ENCODE measurements at places on chromosomes 4 and X.

DNA sequence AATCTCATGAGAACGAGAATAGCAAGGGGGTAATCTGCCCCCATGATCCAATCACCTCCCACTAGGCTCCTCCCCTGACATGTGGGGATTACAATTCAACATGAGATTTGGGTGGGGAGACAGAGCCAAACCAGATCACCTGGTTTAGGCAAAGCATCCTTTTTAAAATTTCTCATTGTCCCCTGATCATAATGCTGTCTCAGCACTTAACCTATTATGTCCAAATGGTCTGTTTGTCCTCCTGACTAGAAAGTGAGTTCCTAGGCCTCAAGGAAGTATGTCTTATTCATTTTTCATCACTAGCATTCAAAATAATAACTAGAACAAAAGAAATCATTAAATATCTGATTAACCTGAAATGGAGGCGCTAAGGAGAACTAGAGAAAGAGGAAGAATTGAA, 7.9 kb upstream of the PRMT9 start:
- DNase-seq, result no peak

- no peak for DNase-seq
Measured at GRCh38 chrX:40853004-40853815, 117.9 kb upstream of the MED14 start.

- DNase-seq, result no peak
Measured at GRCh38 chr4:186002853-186003252, 66.1 kb upstream of the TLR3 start.

DNA sequence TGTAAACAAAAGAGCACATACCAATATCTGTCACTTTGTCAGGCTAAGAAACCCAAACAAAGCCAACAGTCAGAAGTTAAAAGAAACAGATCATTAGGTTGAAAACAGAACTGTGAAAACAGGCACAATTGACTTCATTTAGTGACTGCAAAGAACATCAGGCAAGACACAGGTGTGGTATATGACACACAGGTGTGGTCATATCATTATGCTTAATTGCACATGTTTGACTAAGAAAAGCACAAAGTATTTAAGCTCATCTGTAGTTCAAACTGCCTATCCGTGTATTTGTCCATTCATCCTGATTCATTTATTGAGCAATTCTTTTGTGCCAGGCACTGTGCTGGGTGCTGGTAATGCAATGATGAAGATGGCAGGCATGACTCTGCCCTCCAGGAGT, 150.7 kb downstream of the DEFB131A start:
- DNase-seq, result no peak

GRCh38 chrX:111100191-111100590, 4.2 kb downstream of the PAK3 start:
- peak; percentile 30 for DNase-seq

GRCh38 chr4:128812442-128813235, 3.1 kb downstream of the JADE1 start:
- peak; percentile 7 for DNase-seq

DNA sequence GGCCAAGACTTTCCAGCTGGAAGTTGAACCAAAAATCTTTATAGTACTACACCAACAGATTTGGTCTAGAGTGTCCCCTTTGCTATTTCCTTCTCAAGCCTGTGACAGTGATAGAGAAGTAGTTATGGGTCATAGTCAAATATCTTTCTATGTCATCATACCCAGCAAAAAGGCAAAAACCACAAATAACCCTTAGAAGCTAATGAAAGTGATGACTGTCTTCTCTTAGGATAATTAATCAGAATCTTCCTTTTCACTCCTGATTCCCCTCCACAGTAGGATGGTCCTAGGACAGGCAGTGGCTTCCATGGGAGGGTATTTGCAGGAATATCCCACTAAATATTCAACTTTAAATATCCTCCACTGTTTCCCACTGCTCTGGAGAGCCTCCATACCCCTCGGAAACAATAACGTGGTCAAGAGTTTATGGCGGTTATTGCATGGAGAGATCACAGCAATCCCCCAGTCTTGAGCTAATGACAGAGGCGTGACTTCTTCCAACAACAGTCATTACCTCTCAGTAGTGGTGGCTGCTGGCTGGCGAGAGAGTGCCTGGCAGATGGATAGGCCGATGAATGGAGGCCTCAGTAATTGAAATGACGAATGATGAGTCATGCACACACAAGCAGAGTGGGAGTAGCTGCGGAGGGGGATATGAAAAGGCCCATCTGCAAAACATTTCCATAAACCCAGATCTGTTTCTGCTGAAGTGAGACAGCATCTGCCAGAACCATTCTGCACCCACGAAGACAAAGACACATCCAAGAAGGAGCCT, 154.9 kb downstream of the STK32B start:
- no peak for DNase-seq

GRCh38 chr4:173091362-173091761, 77.2 kb upstream of the GALNT7 start:
- no peak for DNase-seq

DNA sequence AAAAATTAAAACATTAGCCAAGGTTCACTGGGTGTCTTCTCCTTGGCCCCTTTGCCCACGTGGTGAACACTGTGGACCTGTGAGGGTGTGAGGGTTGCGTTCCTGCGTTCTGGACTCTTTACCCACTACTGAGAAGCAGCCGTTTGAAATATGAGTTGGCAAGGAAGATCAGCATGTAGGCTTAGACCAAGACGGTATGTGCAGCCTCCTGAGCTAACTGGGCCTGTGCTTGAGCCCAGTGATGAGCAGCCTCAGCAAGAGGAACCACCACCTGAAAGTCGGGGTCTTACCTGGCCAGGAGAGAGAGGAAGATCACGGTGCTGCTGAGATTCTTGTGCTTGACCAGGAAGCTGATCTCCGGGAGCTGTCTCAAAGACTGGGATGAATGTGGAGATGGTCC, 19.5 kb downstream of the RGS12 start:
- no peak for DNase-seq

DNA sequence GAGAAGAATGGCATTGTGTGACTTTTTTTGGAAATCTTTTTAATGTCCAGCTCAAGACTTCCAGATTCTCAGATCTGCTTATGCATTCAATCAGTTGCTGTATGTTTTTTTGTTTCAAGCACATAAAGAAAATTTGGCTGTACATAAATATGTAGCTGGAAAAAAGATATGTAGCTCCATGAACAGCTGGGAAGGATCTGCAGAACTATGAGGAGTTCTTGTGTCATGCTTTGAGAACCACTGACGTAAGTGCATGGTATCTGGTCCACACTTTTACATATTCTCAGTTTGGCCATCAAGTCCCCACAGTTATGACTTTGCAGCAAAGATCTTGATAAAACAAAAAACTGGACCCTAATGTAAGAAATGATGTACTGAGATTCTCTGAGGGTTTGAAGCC, 165.9 kb downstream of the KIT start:
- no peak for DNase-seq

DNA sequence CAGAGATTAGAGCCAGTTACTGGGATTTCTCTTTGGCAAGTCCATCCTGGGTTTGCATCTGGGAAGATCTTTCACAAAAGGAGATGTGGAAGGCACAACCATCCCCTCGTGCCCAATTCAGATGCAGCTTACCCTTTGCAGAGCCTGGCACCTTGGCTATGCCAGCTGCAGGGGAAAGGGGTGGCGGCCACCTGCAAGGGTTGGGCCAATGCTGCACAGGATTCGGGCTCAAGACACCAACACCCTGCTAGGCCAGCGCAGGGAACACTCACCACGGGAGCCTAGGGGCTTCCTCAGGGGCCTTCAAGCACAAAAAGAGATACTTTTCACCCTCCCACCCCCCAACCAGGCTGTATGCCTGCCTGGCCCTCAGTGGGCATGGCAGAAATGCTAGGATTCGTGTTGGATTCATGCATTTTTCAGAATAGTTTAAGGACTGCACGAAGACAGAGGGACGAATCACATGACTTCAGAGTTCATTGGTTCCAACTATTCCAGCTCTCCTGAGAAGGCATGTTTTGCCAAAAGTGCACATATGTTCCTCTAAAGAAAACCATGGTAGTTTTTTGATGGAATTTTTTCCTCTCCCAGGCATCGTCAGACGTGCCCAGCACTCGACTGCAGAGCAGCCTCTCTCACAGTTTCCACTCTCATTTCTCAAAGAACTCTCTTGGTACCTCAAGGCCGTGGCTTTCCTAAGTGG, 94.4 kb downstream of the PHKA2 start:
- no peak for DNase-seq

Data from T47D (cell line).